ENCODE measurements at places on chromosomes 12 and 14. TPM values are rescaled to one million over a fixed set of nuclear protein-coding genes. Genes with fewer than 3 reads are reported as not detected.

LARP4 gene
- total RNA-seq = 81.5 TPM

PLEKHG7 gene
- not detected for total RNA-seq

WNT1 gene
- not detected for total RNA-seq

RPS6KL1 gene
- total RNA-seq = 1.4 TPM

PXN gene
- 93.0 TPM for total RNA-seq

GALNT16 gene
- 18.3 TPM for total RNA-seq

CLEC1A gene
- total RNA-seq = 2.3 TPM

CDKN3 gene
- 4.8 TPM for total RNA-seq

SPTB gene
- total RNA-seq = 1.2 TPM

CLEC12A gene
- total RNA-seq = 0.75 TPM

EXD2 gene
- total RNA-seq = 16.2 TPM

KRT1 gene
- not detected for total RNA-seq

OR6C65 gene
- not detected for total RNA-seq

IFT43 gene
- total RNA-seq = 32.0 TPM

Measured in omental fat pad (tissue), 4 donors.